Omental fat pad (tissue), 4 donors: ENCODE measurements at places on chromosomes 3 and 15. TPM values are rescaled to one million over a fixed set of nuclear protein-coding genes. Genes with fewer than 3 reads are reported as not detected.

The BCL2A1 gene
- total RNA-seq, result 20.4 TPM

The RGMA gene
- 8.4 TPM for total RNA-seq

The FGF12 gene
- total RNA-seq, result 9.3 TPM

The RPL22L1 gene
- total RNA-seq, result 99.3 TPM

The NPRL2 gene
- 22.7 TPM for total RNA-seq

The ROBO2 gene
- total RNA-seq, result 1.3 TPM

The HIGD2B gene
- total RNA-seq, result not detected

DNA sequence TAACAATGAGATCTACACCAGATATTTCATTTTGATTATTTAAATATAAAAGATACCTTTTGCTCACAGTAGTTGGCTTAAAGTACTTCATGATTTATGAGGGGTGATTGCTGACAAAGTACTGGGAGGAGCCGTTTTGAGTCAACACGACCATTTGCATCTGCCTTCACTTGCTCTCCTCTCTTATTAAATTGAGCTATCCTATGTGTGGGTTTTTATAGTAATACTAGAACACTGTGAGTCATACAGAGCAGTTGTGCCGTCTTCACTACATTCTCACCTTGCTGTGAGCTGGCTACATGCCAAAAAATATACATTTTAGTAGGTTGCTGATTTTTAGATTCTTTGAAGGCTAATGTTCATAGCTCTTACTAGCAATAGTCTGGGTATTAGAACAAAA, 161.2 kb downstream of the ALCAM start:
- no peak for DNase-seq

DNA sequence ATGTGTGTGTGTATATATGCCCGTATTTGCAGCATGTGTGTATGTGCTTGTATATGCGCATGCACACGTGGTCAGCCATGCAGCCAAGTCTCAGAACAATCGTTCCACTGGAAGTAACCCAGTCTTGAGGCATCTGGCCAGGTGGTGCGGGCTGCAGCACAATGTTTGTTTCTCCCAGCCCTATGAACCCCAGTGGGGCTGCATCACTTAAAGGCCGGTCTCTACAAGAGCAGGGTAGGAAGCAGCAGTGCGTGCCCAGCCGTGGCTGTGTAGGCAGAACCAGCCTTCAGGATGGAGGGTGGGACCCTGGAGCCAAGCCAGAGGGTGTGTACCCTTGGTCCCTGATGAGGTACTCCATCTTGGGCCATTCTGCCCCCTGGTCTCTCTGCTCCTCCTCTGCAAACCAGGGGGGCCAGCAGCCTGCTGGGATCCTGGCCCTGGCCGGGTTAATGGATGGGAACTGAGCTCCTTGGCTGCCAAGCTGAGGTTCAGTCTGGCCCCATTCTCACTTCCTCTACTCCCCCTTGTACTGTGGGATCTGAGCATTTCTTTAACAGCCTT, 11.8 kb downstream of the KLF13 start:
- DNase-seq, result no peak

- DNase-seq, result no peak
Measured at GRCh38 chr3:95899494-95899893, 914.9 kb upstream of the EPHA6 start.

GRCh38 chr15:90906181-90906849, 3.2 kb downstream of the MAN2A2 start:
- no peak for DNase-seq

DNA sequence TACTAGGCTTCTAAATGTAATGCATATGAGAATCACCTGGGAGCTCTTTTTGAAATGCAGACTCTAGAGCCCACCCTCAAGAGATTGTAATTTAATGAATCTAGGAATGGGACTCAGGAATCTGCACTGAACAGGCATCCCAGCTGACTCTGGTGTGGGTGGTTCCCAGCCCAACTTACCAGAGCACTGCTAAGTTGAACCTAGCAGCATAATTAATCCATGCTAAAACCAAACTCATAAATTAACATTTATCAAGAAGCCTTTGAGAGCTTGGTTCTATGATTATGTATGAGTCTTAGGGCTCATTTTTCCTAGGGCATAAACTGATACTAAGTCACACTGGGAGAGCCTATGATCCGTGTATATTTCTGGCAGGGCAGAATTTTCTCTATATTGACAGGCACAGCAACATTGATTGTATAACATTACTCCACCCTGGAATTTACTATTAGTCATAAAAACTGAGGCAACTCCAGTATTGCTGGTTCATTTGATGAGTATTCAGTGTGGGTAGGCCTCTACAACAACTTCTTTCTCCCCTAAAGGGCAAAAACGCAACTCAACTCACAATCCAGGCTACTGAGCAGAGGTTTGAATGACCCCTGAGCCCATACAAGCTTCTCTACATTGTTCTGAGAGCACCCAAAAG, 10.7 kb upstream of the CSTA start:
- DNase-seq, result no peak

GRCh38 chr3:41024031-41024836, 175.1 kb upstream of the CTNNB1 start:
- DNase-seq, result no peak

- DNase-seq, result no peak
Measured at GRCh38 chr3:187450431-187451190, 82.4 kb downstream of the RTP4 start.

DNA sequence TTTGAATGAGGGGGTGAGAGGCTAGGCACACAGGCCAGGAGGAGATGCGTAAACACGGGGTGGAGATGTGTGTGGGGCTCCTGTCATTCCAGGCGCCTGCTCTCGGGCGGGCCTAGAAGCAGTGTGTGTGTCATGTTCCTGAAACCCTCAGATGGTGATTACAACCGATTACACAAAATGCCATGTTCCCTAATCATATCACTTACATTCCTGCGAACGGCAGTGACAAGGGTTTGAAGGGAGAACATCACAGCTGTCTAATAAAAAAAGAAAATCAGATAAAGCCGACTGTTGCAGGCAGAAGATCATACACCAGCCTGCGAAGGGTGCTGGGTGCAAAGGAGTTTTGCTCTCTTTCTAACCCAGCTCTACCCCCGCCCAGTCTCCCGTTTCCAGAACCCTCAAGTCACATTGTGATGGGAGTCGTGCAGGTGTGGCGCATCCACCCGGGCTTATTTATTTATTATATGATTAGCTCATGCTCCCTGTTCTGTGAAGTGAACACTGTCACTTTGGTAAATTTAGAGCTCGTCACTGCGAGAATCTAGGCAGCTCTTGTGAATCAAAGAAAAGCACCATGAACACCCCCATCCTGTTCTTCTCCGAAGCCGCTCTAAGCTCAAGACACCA, 140.3 kb downstream of the NR2F2 start:
- no peak for DNase-seq

DNA sequence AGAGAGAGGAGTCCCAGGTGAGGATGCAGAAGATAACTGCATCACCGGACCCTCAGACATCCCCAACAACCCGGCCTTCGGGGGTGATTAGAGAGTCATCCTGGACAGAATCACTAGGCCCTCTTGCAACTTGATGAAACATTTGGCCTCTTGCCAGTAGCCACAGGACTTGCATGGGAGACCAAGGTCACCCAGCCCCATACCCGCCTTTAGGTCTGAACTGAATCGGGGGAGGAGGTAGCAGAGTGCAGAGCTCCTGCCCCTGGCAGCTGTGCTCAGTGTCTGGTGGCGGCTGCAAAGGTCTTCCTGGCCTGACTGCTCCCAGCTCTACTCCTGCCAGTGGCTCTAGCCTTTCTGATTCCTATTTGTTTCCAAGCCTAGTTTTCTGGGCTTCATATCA, 12.4 kb downstream of the PIF1 start:
- no peak for DNase-seq

GRCh38 chr3:61442696-61443095, 118.7 kb upstream of the PTPRG start:
- DNase-seq, result no peak

GRCh38 chr15:63146684-63147083, 10.6 kb downstream of the RPS27L start:
- no peak for DNase-seq

GRCh38 chr3:143276592-143276991, 157.0 kb downstream of the CHST2 start:
- DNase-seq, result no peak
